ENCODE measurements at places on chromosomes 12 and 14. TPM values are rescaled to one million over a fixed set of nuclear protein-coding genes. Genes with fewer than 3 reads are reported as not detected.
A peak's percentile ranks its signal among the peaks of the same experiment; 100 is the strongest.

CCDC197 gene
- total RNA-seq, result not detected

AKAP3 gene
- 3.2 TPM for total RNA-seq

CLEC6A gene
- total RNA-seq, result 3.4 TPM

AKAP5 gene
- total RNA-seq, result 4.8 TPM

SELPLG gene
- 59.9 TPM for total RNA-seq

TAS2R30 gene
- 3.9 TPM for total RNA-seq

PAPLN gene
- 10.7 TPM for total RNA-seq

HHIPL1 gene
- total RNA-seq, result 1.6 TPM

ENDOU gene
- total RNA-seq, result not detected

KLRC2 gene
- not detected for total RNA-seq

DNA sequence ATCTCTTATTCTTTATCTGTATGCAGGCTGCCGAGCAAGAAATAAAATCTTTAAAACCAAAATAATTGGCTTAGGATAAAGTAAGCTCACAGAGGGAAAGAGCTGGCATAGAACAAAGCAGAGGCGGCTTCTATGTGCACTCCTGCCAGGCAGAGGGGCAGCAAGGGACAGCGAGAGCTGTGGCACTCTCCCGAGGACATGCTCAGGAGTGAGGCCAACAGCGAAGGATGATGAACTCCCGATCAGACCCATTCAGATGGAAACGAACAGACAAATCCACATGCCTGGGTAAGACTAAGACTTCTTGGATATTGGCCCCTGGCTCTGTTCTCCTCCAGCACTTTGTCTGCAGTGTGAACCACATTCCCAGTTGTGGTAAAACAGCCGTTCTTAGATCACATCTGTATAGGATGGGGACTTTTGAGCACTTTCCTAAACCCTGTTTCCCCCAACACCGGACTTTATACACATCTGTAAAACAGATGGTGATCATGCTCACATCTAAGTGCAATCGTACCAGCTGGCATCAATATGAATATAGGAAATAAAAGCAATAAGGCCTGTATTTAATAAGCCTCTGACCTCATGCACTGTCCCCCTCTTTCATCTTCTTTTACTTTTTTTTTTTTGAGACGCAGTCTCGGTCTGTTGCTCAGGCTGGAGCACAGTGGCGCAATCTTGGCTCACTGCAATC, 134.1 kb downstream of the PPM1H start:
- no peak for DNase-seq

DNA sequence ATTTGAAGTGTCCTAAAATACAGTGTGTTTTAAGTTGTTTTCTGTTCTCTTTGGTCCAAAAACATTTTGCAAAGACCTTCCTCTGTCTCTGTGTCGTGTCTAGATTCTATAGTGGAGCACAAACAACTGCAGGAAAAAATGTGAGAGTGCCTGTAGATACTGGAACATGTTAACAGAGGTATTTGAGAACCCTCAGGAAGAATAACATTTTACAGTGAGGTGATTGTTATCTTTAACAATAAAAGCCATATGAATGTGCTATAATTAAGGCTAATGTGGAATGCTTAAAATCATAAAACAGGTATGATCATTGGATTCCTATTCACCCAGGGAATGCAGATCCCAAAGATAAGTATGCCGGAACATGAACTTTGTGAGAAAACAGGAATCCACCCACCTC, 98.0 kb downstream of the SAMD4A start:
- no peak for DNase-seq

- DNase-seq, result no peak
Measured at GRCh38 chr12:124469193-124469888, 98.1 kb downstream of the NCOR2 start.

- DNase-seq, result no peak
Measured at GRCh38 chr14:27063959-27064358, 466.1 kb upstream of the NOVA1 start.

DNA sequence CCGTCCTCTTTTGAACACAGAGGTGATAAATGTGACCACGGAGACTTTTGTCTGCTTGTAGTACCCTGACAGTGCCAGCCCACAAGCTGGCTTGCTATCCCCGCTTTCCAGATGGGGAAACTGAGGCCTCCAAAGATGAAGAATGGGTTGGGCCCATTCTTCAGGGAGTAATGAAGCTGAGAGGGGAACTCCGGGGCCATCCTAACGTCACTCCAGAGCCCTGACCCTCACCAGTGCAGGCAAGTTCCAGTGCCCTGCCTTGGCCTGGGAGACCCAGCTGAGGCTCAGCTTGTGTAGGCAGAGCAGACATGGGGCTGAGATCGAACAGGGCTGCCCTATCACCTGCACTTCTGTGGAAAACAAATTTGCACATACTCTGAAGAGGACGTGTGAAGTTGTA, 277.1 kb downstream of the DPF3 start:
- no peak for DNase-seq

DNA sequence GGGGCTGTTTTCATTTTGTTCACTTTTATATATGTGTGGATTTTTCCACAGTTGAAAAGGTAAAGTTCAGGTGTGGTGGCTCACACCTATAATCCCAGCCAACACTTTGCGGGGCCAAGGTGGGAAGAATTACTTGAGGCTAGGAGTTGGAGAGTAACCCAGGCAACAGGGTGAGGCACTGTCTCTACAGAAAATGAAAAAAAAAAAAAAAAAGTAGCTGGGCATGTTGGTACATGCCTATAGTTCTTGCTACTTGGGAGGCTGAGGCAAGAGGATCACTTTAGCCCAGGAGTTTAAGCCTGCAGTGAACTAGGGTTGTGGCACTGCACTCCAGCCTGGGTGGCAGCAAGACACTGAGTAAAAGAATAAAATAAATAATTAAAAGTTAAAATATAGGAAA, 326.5 kb downstream of the NAV3 start:
- no peak for DNase-seq

GRCh38 chr14:89479802-89480201, 62.8 kb upstream of the FOXN3 start:
- DNase-seq, result no peak

GRCh38 chr12:54368025-54368708, 3.9 kb upstream of the GPR84 start:
- DNase-seq, result no peak

DNA sequence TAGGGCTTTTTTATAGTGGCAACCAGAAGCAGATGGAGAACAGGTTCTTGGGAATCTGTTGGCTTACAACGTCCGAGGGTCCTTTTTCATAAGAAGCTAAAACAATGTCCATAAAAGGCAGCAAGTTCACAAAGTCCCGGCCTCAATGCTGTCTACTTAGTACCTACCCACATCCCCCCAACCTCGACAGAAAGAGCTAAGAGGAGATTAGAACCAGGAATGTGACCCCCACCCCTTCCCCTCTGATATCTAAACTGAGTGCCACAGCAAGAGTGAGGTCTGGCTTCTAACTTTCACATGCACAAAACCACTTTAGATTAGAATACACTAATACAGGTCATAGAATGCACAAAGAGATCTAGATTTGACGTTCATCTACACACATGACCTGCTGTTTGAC, 4.5 kb downstream of the DPF3 start:
- no peak for DNase-seq

GRCh38 chr12:14431975-14432374, 66.5 kb downstream of the ATF7IP start:
- no peak for DNase-seq

DNA sequence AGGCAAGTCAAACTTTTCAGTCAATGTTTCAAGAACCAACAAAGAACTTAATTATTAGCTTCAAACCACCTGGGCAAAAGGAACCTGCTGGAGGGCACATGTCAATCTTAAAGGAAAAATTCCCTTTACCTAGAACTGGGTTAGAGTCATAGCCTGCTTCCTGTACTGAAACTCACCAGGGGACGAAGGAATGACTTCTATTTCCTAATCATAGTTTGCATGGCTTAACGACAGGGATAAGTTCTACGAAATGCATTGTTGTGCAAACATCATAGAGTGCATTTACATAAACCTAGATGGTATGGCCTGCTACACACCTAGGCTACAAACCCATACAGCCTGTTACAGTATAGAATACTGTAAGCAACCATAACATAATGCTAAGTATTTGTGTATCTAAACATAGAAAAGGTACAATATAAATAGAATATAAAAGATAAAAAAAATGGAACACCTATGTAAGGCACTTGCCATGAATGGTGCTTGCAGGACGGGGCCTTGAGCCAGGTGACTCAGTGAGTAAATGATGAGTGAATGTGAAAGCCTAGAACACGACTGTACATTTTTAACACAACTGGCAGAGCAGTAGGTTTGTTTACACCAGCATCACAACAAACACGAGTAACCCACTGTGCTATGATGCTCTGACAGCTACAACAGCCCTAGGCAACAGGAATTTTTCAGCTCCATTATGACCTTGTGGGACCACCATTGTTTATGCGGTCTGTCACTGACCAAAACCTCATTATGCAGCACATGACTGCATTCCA, 234.9 kb upstream of the CAND1 start:
- DNase-seq, result no peak

DNA sequence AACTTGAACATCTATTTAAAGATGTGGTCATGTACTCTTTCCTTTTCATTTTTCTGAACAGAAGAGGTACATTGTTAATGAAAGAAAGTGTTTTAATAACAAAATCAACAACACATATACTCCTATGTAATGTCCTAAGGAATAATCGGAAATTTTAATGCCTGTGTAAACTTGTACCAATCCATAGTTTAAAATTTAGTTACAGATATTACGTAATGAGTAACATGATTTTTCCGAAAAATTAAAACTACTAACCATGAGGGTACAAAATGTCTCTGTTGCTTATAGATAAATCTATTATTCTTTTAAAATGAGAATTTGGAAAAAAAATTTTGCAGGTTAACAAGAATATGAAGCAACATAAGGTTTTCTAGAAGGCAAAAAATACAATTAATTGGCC, 220.1 kb downstream of the BCAT1 start:
- no peak for DNase-seq

- peak; percentile 67 for DNase-seq
Measured at GRCh38 chr12:96047229-96048211, 12.1 kb upstream of the LTA4H start.

DNA sequence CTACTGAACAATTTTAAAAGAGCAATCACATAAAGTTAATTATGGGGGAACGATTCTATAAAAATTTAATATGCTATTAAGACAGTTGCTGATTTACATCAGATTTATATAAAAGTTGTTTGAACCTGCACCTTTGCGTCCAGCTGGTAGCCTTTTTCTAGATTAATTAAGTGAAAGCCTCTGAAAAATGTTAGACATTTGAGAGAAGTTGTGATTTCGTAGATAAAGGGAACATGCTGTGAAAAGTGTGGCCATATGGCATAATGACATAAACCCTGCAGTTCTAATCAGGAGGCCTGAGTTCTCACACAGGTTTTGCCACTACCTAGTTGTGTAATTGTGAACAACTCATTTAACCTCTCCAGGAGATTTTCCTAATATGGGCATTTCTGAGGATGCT, 187.2 kb downstream of the TMTC2 start:
- no peak for DNase-seq

DNA sequence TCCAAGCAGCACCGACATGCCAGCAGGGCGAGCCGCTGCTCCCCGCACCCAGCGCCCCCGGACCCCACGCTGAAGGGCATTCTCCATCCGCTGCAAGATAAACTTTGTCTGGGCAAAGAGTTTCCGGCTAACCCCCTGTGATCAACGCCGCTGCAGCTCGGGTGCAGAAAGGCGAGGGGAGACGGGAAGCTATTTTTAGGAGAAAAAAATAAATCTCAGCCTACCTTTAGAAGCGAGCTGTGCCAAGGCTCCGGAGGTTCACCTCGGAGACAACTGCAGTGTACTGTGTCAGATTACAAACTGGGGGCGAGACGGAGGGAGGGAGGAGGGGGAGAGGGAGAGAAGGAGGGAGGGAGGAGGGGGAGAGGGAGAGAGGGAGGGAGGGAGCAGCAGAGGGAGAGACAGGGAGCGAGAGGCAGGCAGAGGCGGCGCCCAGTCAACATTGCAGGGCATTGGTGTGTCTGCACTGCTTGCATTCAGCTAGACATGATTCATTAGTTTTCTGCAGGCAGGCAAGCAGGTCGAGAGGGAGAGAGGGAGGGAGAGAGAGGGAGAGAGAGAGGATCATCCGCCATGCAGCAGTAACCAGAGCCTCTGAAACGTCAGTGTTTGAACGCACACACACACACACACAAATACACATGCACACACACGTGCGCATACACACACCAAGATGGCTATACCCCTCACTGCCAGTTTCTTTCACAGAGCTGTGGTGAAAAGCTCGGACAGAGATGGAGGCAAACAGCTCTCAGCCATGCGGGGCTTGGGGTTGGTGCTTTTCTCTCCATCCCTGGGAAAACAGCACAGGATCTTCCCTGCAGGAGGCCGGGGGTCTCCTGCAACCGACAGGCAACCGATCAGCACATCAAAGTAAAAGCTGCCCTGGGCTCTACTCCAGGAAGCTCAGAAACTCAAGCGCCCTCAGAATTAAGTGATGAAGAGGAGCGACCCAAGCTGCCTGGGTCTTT, at the start of gene RIMBP2:
TSS of gene RIMBP2 (minus strand) at position 302 of the 971 bp plus-strand sequence. CDS start 237,286 bp downstream, outside the sequence.
- no peak for DNase-seq

DNA sequence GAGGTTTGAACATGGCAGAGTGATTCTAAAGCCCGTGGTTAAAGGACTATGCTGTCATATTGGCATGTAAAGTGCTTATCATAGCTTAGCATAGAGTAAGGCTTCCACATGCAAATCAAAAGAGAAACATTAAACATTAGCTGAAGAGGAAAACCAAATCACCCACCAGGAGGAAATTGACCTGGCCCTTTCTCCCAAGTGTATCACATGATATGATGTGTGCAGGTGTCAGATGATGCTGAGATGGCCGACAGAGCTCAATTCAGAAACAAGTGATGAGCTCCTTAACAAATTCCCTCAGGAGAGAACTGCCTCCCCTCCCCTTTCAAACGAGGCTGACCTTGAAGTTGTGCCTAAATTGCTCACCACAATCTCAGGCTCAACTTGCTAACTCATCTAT, 217.1 kb upstream of the BTG1 start:
- DNase-seq, result no peak

DNA sequence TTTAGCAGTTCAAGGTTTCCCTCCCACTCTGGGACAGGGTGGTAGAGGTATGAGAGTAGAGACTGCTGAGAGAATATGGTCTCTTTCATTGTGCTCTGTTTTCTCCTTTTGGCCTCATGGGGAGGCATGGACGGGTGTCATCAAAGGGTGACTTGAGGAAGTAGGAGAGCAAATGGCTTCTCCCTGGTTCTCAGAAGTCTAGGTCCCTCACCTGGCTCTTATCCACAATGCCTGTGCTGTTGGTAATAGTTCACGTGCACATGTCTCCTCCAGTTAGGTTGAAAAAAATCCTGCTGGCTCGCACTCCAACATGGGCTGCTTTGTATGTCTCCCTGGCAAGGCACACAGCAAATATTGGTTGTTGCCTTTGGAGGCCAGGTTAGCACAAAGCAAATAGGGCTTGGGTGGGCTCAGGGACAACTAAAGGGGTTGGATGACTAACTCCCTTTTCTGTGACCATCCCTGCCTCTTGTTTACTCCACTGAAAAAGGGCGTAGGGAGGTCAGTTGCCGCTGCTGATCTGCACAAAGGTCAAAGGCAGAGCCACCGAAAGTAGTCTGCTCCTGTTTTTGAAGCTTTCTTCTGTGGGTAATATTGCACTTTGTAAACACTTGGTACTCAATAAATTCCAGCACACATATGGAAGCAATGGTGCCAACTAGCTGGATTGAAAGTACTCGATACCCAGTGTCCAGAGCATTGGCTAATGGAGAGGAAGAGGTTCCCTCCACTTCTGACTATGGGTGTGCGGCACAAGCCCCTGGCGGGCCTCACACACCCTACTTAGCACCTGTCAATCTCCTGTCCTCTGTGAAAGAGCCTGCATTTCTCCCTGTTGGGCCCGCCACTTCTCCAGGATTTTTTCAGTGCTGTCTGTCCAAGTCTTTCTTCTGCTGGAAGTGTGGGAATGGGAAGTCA, 121.8 kb downstream of the SLC38A6 start:
- DNase-seq, result no peak

- no peak for DNase-seq
Measured at GRCh38 chr12:92955997-92956663, 27.0 kb upstream of the EEA1 start.

GRCh38 chr14:74848768-74849167, 27.2 kb downstream of the PROX2 start:
- DNase-seq, result no peak
